ENCODE measurements at places on chromosomes 16 and 17.

- no peak for DNase-seq
Observed at GRCh38 chr17:66944351-66945146, 20.0 kb upstream of the CACNG4 start.

- DNase-seq = no peak
Observed at GRCh38 chr17:31645351-31645750, 213.7 kb downstream of the COPRS start.

DNA sequence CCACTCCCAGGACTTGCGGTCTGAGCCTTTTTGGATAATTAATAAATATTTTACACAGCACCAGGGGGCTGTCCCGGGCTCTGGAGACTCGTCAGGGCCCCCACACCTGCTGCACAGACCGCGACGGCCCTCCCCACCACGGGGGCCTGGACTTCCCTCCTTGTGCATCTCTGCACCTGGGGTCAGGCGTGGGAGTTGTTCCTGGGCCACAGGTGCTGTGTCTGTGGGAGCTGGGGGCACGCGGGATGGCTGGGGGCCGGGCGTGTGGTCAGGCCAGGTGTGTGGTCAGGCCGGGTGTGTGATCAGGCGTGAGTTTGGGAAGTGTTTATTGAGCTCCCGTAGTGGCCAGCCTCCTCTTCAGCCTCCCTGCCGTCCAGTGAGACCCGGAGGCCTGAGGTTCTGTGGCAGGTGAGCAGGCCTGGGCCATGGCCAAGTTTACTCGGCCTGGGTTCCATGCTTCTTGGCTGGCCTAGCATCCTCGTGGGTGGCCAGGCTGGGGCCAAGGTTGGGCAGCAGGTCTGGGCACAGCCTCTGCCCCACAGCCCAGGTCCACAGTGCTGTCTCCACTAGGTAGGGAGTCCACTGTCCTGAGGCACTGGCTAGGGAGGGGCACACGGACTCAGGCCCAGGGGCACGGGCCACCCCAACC lies 1.9 kb upstream of the STUB1 start:
- DNase-seq = no peak

- DNase-seq = no peak
Observed at GRCh38 chr17:75638893-75639292, 5.7 kb downstream of the SMIM5 start.

DNA sequence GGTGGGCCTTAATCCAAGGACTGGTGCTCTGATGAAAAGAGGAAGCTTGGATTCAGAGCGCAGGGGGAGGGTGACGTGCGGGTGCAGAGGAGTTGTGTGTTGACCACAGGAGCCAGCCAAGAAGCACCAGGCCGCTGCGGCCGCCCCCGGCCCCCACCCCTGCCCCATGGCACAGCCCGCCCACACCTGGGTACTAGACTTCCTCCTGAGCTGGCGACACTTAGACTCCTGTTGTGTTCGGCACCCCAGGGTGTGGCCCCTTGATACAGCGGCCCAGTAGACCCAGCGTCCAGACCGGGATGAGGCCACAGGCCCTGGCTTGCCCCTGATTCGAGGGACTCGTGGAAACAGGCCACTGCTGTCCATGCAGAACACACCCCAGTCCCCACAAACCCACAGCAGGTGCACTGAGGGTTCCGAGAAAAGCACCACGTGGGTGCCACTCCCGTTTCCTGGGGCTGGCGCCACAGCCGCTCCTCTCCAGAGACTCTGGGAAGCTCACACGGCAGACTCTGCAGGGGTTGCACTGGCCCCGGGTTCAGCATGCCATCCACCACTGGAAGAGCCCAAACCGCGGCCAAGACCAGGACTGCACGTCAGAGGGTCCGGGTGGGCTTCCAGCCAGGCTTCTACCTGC lies 5.7 kb upstream of the SNAI3 start:
- DNase-seq = no peak
